ENCODE measurements at places on chromosomes 7 and 10. TPM values are rescaled to one million over a fixed set of nuclear protein-coding genes. Genes with fewer than 3 reads are reported as not detected.

- DNase-seq, result no peak
Observed at GRCh38 chr10:97842656-97843280, 6.9 kb upstream of the GOLGA7B start.

Gene H2BK1
- not detected for polyA plus RNA-seq

DNA sequence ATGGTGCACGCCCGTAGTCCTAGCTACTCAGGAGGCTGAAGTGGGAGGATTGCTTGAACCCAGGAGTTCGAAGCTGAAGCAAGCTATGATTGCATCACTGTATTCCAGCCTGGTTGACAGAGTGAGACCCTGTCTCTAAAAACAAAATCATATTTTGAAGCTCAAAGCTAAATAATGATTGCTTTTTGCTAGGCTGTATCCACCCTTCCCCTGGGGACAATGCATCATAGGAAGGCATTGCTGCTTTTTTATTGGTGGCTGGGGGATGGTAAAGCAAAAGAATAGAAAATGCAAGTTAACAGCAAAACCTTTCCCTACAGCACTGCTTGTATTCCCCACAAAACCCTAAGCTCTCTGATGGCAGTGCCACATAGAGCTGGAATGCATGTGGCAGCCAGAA lies 107.5 kb upstream of the WAC start:
- no peak for DNase-seq

DNA sequence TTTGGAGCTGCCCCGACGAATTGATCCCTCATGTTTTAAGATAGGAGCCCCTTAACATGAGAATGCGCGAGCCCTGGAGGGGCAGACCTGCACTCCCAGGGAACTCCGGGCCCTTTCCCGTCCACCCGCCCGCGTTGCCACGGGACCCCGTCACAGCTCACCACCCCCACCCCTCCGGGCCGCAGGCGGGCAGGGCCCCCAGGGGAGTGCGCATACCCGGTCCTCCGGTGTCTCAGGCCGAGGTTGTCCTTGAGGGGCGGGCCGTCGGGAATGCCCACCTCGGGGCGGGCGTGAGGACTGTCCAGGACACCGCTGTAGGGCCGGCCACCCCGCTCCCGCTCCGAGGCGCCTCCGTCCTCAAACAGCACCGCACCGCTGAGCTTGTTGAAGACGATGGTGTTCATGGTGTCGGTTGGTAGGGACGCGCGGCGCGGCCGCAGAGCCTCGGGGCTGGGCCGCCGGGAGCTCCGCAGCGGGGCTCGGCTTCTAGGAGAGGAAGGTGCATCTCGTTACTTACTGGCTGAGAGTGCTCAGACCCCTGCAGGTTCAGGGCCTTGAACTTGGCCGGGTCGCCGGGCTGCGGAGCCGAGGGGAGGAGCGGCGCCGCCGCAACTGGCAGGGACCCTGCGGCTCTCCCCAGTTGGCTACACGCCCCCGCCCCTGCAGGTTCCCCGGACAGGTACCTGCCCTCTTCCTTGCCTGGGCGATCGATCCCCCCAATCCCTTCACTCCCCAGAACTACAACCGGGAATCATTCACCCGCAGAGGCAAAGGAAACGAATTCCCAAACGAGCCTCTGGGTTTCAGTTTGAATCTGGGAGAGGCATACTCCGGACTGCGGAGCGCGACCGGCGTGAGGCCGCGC lies 2.4 kb downstream of the MKX start:
- DNase-seq, result peak; percentile 49

GRCh38 chr7:7103343-7104313 lies 78.7 kb upstream of the C1GALT1 start:
- DNase-seq, result peak; percentile 25

DNA sequence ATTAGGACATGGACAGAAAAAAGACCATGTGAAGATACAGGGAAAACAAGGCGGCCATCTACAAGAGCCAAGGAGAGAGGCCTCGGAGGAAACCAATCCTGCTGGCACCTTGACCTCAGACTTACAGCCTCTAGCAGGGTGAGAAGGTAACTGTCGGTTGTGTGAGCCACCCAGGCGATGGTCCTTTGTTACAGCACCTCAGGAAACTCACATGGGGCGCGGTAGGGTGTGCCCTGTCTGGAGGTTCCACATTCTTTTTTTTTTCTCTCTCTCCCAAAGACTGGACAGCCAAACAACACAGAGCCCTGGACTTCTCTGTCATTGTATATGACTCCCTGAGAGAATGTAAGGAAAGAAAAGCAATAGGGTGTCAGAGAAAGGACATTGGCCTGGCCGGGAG lies 163.2 kb downstream of the KCNMA1 start:
- no peak for DNase-seq

Gene NPC1L1
- 0.48 TPM for polyA plus RNA-seq

Gene RPEL1
- polyA plus RNA-seq, result 0.09 TPM

DNA sequence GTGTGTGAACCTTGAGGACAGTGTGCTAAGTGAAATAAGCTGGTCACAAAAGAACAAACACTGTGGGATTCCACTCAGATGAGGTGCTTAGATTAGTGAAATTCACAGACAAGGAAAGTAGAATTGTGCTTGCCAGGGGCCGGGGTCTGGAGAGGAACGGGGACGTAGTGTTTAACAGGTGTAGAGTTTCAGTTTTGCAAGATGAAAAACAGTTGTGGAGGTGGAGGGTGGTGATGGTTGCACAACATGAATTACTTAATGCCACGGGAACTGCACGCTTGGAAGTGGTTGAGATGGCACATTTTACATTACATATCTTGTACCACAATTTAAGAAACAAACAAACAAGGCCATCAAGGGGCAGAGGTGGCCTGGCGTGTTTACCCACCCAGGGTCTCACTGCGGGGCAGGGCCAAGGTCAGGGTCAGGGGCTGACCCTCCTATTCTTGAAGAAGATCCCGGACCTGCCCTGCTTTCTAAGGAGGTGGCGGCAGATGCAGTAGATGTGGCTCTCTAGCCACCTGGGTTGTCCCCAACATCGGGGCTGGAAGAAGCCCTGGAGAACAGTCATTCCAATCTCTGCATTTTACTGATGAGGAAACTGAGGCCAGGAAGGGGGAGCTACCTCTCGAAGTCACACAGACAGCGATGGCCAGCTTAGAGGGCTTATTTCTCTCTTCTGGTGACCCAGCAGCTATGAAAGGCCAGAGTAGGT lies 91.5 kb upstream of the LRRC4 start:
- DNase-seq, result no peak

Gene CLRN3
- polyA plus RNA-seq, result not detected

DNA sequence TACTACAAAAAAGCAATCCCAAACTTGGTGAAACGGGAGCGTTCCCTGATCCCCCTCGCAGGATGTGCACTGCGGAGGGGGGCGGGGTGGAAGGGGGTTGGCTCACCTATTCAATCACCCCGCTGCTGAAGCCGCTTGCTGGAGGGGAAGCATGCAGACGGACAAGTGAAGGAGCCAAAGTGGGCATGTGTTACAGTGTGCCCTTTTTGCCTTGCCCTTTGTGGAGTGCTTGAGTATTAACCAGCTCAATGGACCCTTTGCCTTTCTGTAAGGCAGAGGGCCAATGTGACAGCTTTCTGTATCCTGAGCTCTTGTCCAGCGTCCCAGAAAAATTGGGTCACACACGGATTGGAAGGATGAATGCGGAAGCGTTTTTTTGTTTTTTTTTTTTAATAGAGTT lies 348.9 kb upstream of the NPSR1 start:
- DNase-seq, result no peak

Gene GOLGA7B
- polyA plus RNA-seq, result 1.8 TPM

DNA sequence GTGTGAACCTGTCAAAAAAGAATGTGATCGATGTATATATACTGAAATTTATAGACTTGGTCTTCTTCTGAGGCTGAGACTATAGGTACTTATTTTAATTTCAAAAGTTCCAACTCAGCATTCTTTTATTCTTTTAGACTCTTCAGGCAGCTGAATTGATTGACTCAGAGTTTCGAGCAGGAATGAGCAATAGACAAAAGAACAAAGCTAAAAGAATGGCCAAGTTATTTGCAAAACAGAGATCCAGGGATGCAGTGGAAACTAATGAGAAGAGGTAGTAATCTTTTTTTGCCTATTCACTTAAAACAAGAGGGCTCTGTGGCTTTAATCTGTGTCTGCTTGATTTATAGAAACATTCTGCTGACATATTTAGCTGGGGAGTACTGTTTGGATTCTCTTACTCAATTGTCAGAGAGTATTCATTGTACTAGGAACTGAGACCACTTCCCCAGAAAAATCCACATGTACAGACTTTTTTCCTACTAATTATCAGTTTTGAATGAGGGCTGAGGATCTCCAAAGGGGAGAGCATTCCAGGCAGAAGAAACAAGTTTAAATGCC lies 30.1 kb downstream of the BTAF1 start:
- DNase-seq, result no peak

All from adrenal gland (tissue), 19 donors.